Suppressor macrophage (primary cell): ENCODE measurements at places on chromosomes 3 and 15.

GRCh38 chr3:45355351-45355750, 33.0 kb upstream of the LARS2 start:
- DNase-seq = peak; percentile 64

DNA sequence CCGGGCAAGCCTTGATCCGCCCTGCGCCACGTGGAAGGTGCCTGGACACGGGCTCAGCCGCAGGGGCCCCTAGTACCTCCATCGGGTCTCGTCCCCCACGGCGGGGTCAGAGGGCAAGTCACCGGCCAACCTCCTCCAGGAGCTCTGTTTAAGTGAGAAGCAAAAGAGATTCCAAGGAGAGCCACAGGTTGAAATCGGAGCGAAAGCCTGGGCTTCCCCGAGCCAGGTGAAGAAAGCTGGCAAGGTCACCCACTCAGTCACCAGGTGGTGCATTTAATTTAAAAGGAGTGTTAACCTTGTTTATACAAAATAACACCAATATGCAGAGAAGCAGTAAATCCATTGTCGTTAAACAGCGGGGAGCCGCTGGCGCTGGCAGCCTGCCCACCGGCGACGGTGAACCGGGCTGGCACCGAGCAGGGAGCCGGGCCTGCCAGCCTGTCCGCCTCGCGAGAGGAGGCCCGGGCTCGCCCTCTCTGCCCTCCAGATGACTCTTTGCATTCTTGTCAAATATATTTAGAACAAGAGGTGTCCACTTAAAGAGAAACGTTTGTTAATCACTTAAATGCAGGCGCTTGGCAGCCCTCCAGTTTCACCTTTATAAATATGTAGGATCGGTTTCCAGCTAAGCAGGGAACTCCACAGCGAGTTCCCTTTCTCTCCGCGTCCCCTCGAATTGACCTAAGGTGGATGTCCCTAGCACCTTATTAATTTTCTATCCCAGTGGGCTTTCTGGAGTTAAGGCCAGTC, 277.3 kb upstream of the NR2F2 start:
- peak; percentile 8 for DNase-seq

- peak; percentile 5 for DNase-seq
Observed at GRCh38 chr3:130894986-130895280, 1.0 kb downstream of the ATP2C1 start.

DNA sequence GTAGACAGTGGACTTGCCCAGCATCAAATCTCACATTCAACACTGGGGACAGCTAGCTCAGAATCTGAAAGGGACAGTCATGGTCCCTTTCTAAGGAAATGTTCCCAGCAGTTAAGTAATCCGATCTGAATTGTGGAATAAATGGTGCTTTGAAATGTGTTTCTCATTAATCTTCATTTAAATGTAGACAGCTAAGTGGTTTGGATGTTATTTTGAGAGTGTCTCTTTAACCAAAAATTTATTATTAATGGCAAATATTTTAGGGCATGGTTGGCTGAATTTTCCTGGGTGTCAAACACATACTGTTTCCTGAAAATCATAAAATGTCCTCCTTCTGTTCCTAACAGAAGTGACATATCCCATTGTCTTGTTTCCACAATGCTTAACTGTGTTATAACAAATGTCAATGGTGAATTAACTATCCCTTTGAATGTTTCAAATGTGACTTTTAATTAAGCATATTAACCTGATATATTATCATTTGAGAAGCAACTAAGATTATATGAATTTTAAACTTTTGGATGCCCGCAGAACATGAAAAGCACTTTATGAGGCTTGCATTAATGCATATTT, 210.8 kb downstream of the CHST2 start:
- no peak for DNase-seq

GRCh38 chr15:57354436-57355123, 21.7 kb upstream of the CGNL1 start:
- DNase-seq = no peak

GRCh38 chr3:146739203-146739671, 134.1 kb upstream of the PLSCR5 start:
- no peak for DNase-seq

DNA sequence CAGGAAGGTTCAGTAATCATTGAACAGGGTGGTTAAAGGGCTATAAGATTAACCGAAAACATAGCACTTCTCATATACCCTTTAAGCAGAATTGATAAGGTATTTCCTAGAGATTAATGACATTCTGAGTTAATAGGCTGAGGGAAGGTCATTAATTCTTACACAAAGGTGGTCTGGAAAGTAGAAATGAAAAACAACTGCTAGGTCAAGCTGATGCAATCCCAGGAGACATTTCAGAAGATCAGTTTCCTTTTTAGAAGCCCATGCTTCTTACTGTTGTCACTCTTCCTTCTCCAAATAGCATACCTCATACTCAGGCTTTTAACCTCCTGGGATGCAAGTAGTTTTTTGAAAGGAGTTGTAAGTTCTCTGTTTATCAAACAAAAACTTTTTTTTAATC, 8.8 kb downstream of the FILIP1L start:
- DNase-seq = no peak

DNA sequence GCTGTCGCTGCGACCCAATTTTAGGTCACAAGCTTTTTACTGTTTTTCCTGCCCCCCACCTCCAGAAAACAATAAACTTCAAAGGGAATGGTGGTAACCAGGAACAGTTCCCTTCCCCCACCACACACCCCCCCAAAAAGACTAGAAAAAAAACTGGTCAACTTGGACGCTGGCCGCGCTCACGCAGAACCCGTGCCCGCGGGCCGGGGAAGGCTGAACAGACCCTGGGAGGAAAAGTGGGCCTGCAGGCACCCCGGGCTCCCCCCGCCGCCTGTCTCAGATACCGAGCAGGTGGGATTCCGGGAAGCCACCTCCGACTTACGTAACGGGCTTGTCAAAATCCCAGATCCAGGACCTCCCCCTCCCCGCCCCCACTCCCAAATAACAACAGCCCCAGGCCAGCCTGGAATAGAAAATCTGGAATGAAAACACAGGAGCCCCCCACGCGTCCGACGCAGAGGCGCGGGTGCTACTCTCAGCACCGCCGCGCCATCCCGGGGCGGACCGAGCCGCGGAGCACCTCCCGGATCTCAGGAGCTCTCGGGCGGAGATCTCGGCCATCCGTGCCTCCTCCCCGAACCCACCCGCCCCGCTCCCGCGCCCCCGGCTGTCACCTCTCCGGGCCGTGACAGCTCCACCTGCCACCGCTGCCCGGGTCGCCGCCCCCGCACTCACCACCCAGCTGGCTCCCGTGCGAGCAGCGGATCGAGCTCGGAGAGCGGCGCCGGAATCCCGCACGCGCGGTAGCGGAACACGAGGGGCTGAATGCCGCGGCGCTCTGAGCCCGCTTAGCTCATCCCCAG, 557 bp downstream of the DENND4A start:
- DNase-seq = peak; percentile 50

DNA sequence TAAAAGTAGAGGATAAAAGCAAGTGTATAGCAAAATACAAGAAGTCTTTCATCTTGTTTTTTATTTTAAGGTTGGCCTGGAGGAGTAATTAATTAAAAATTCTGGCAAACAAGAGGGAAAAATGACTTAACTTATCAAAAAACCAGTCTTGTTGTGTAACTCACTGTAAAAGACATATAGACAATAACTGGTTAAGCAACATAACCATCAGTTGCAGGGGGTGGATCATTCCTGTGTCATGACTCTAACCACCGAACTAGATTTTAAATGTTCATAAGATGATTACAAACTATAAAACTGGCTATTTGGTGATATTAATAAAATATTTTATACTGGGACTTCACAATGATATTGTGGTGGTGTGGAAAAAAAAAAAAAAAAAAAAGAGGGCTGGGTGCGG, 130.6 kb downstream of the STAG1 start:
- no peak for DNase-seq

GRCh38 chr3:25960776-25961175, 170.9 kb downstream of the OXSM start:
- DNase-seq = no peak

- no peak for DNase-seq
Observed at GRCh38 chr3:194306771-194307640, 44.1 kb downstream of the CPN2 start.

DNA sequence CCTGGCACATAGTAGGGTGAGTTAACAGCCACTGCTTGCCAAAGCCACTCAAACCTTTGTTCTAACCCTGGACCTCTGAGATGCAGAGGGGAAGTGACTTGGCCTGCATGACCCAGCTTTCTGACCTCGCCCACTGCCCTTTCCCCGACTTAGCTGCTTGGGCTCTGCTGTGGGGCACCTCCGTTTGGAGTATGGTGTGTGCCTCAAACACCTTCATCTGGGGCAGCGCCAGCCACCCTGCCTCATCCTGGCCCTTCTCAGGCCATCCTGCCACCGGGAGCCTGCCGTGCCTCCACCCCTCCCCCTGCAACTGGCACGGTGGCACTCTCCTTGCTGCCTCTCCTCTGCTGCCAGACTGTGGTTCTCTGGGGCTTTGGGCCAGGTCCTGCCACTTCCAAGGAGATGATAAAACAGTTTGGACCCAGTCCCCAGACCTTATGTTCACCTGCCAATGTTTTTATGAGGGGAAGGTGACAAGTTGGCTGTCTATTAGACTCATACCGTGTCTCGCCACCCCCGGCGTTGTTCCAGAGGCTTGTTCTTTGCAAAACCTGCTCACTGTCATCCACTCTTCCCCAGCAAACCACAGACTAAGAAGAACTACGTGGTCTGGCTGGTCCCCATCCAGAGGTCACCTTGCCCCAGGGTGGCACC, 32.2 kb downstream of the SLC6A6 start:
- DNase-seq = peak; percentile 84

DNA sequence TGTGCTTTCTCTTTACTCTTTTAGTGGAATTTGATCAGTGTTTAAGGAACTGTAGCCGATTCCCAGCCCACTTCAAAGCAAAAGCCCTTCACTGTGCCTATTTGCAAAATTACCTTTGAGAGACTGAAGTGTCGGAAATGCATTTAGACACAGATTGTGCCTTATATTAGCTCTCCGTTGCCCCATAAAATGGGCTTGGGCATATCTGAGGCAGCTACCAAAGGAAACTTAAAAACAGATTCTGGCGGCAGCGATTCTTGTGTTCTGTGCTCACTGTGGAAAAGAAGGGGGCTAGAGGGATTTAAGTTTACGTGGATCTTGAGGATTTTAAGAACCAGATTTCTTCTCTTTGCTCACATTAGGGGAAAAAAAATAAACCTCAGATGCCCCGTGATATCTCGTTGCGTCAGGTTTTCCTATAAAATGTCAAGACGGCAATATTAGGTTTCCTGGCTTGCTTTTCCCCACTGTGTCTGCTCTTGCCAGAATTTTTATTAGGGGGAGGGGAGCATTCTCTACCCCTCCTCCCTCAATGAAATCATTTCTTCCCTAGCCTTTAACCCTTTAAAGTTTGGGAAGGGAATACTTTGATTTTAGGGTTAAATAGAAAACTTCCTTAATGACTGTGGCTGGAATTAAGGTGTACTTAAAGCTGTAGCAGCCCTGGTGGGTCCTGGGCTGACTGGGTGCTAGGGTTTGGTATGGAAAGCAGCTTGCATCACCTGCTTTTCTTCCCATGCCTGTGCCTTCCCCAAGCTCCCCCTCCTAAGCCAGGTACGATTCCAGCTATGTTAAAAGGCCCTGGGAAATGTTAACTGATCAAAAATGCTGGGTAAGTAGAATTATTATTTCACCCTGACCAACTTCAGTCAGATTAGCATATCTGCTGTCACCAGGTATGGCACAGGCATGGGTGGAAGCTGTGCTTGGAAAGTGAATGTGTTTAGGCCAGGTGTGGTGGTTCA, 73.8 kb downstream of the SMAD3 start:
- DNase-seq = no peak

GRCh38 chr3:35439663-35440062, 199.7 kb upstream of the ARPP21 start:
- DNase-seq = no peak

- peak; percentile 20 for DNase-seq
Observed at GRCh38 chr3:55807210-55807609, 320.1 kb upstream of the WNT5A start.

GRCh38 chr15:94274745-94275144, 43.4 kb downstream of the MCTP2 start:
- DNase-seq = no peak

GRCh38 chr15:38062696-38063095, 128.3 kb downstream of the TMCO5A start:
- DNase-seq = no peak

- DNase-seq = no peak
Observed at GRCh38 chr3:41715376-41715775, 246.5 kb downstream of the ULK4 start.

DNA sequence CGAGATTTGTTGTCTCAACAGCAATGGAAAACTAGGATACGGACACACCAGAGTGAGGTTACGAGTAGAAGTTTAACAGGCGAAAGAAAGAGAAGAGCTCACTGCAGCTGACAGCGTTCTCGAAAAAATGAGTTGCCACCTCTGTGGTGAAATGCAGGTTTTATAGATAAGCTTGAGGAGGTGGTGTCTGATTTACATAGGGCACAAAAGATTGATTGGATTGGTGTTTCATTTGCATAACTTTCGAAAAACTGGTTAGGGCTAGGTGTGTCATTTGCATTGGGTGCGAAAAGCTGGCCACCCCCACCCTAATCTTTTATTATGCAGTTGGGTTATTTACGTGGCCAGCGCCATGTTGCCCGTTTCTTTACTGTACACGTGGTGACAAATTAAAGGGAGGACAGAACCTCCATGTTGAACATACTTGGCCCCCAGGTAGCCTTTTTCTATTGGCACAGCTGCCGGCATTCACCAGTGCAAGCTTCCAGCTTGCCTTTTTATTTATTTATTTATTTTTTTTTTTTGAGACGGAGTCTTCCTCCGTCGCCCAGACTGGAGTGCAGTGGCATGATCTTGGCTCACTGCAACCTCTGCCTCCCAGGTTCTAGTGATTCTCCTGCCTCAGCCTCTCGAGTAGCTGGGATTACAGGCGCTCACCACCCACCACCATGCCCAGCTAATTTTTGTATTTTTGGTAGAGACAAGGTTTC, 8.3 kb downstream of the IFT122 start:
- DNase-seq = no peak

- peak; percentile 60 for DNase-seq
Observed at GRCh38 chr3:142963516-142964448, at the start of gene PAQR9. PAQR9 (minus strand) TSS chr3:142963674; CDS start chr3:142963336, 338 bp downstream.

GRCh38 chr3:173135059-173135458, 6.0 kb downstream of the SPATA16 start:
- DNase-seq = no peak

DNA sequence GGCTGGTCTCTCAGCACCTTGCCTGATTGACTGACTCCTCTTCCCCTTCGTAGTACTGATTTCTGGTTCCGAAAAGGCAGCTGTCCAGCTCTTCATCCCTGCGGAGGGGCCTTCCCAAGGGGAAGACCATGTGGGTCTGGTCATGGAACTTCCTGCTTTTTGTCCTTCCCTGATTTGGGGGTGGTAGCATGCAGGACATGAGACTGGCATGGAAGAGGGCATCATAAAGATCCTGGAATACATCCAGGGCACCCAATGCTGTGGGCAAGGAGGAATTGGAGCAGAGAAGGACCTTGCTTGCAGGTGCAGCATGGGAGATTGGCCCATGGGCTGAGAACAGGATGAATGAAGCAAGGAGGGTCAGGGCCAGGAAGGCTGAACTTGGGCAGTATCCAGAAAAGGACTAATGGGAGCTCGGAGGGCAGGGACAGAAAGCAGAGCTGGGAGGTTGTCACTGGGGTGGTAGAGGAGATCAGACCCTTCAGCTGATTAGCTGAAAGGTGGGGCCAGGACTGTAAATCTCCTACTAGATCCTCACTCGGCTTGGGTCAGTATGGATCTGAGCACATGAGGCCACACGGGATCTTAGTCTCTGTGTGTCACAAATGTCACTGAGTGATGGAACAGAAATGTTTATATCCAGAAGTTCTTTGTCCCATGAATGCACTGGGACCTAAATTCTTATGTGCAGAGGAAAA, 59.5 kb downstream of the AMOTL2 start:
- no peak for DNase-seq

GRCh38 chr3:69413551-69414207, 27.8 kb upstream of the FRMD4B start:
- no peak for DNase-seq

GRCh38 chr3:185176750-185177359, 24.0 kb upstream of the C3orf70 start:
- peak; percentile 53 for DNase-seq
